Activated CD8-positive, alpha-beta memory T cell treated with anti-CD3 and anti-CD28 coated beads, Interleukin-2, amount 10 ng/mL, durations not matched to agents 7 days and 5 days (primary cell): ENCODE measurements at places on chromosomes 5 and 9. TPM values are rescaled to one million over a fixed set of nuclear protein-coding genes. Genes with fewer than 3 reads are reported as not detected.

PLAC8L1 gene
- 0.87 TPM for total RNA-seq

PTGES gene
- total RNA-seq, result not detected

PCDHB10 gene
- not detected for total RNA-seq

WDR38 gene
- total RNA-seq, result not detected

RLN2 gene
- total RNA-seq, result 2.1 TPM

SHOC1 gene
- total RNA-seq, result not detected

MYOZ3 gene
- not detected for total RNA-seq

BARHL1 gene
- total RNA-seq, result not detected

TAL2 gene
- not detected for total RNA-seq

STK32A gene
- not detected for total RNA-seq

IFNA21 gene
- total RNA-seq, result not detected

EPB41L4B gene
- total RNA-seq, result 0.23 TPM

SPINK13 gene
- total RNA-seq, result not detected

OLFML2A gene
- total RNA-seq, result not detected

NUTM2F gene
- total RNA-seq, result not detected

BHMT2 gene
- not detected for total RNA-seq

WWC1 gene
- total RNA-seq, result 0.30 TPM

SPACA9 gene
- 2.6 TPM for total RNA-seq

DND1 gene
- 2.9 TPM for total RNA-seq

COMMD10 gene
- 25.3 TPM for total RNA-seq

TAF11L10 gene
- total RNA-seq, result not detected

PPP1R26 gene
- total RNA-seq, result 0.28 TPM

NOTCH1 gene
- total RNA-seq, result 67.3 TPM

ZNF879 gene
- total RNA-seq, result 3.8 TPM

AGGF1 gene
- total RNA-seq, result 28.6 TPM

TNFSF15 gene
- total RNA-seq, result 0.16 TPM

PCDHB13 gene
- not detected for total RNA-seq

PRR16 gene
- total RNA-seq, result not detected

KCNT1 gene
- not detected for total RNA-seq

PRDM9 gene
- not detected for total RNA-seq

PTGR1 gene
- 1.0 TPM for total RNA-seq

CMBL gene
- total RNA-seq, result 2.7 TPM

DOCK2 gene
- total RNA-seq, result 321 TPM

SH3TC2 gene
- not detected for total RNA-seq

IFNK gene
- total RNA-seq, result not detected

SHISAL2B gene
- total RNA-seq, result not detected

PPP3R2 gene
- not detected for total RNA-seq

ZNF608 gene
- total RNA-seq, result not detected

SEMA5A gene
- 0.02 TPM for total RNA-seq

NR2F1-AS1 gene
- total RNA-seq, result not detected

FIBCD1 gene
- total RNA-seq, result not detected

PCDHAC1 gene
- not detected for total RNA-seq

N4BP3 gene
- 1.1 TPM for total RNA-seq

ELAVL2 gene
- total RNA-seq, result not detected

ROPN1L gene
- 2.4 TPM for total RNA-seq

CD72 gene
- 11.9 TPM for total RNA-seq

TRIM36 gene
- total RNA-seq, result not detected

PSMD5 gene
- 58.9 TPM for total RNA-seq

UGT3A2 gene
- 0.79 TPM for total RNA-seq
